ENCODE measurements at places on chromosomes 11 and 22.

- no peak for DNase-seq
These were observed 10.4 kb upstream of the MALAT1 start for GRCh38 chr11:65488273-65489034.

GRCh38 chr22:27131346-27131745 is 474.0 kb downstream of the MIAT start:
- DNase-seq: no peak

GRCh38 chr11:35017528-35018342 is 101.3 kb downstream of the PDHX start:
- no peak for DNase-seq

GRCh38 chr22:27022896-27023361 is 365.5 kb downstream of the MIAT start:
- DNase-seq: no peak

DNA sequence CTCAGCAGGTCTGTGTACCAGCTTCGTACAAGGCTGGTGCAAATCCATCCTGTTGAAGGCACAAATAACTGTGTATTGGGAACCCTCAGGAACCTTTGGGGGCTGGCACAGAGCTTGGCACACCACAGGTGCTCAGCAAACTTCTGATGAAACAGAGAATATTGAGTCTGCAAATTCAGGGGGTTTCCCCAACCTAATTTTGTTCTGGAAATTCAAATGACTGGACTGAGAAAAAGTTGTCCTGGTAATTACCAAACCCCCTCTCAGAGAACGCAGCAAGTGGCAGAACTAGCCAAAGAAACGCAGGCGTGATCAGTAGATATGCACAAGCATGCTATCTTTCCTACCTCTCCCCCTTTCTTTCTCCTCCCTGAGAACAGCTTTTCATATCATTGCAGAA is 47.6 kb downstream of the LIF start:
- no peak for DNase-seq

DNA sequence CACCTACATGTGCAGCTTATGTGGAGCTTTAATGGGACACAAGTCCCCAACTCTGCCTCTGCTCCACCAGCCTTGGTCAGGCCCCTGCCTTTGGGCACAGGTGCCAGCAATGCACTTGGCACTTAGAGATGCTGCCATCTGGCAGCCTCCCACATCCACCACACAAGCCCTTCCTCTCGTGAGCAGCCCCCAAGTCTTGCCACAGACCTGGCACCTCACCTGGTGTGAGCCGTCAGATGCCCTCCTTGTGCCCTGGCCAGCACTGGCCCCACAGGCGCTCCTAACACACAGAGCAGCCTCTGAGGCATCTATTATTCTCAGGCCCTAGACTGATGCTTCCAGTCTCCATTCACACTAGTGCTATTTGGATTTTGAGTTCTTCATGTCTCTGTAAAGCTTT is 24.5 kb upstream of the SERPIND1 start:
- DNase-seq: no peak

GRCh38 chr22:19994851-19995610 is 21.6 kb downstream of the ARVCF start:
- no peak for DNase-seq

DNA sequence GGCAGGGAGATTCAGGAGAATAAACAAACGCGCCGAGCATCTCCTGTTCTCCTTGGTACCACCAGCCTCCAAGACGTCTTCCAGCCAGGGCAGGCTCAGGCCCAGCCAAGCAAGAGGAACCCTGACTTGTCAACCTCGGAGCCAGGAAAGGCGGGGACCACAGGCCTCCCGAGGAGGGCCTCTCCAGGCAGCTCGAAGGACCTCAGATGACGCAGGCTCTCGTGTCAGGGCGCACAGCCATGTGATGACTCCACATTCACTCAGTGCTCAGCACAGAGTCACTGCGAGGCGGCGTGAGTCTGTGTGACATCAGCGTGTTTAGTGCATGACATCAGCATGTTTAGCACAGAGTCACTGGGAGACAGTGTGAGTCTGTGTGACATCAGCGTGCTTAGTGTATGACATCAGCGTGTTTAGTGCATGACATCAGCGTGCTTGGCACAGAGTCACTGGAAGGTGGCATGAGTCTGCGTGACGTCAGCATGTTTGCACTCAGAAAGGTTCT is 241.4 kb downstream of the BRD1 start:
- no peak for DNase-seq

- no peak for DNase-seq
These were observed 75.6 kb upstream of the TEAD1 start for GRCh38 chr11:12598330-12599256.

DNA sequence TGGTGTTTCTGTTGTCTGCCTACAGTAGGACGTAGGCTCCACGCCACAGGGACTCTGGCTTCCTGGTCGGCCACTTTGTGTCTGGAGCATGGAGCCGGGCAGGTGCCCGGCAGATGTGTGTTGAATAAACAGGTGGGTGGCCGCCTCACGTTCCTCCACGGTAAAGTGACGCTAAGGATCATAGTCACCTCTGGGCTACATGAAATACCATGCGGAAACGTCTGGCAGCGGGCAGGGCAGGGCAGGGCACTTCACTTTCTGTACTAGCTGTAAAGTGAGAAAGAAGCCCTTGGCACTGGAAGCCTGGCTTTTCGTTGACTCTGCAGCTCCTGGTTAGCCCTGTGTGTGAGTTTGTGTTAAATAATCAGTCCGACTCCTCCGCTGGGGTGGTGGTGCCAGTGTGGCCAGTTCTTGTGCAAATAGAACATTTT is 52.4 kb downstream of the MCM5 start:
- DNase-seq: no peak

- no peak for DNase-seq
These were observed 133.0 kb downstream of the PLEKHA7 start for GRCh38 chr11:16881074-16881709.

DNA sequence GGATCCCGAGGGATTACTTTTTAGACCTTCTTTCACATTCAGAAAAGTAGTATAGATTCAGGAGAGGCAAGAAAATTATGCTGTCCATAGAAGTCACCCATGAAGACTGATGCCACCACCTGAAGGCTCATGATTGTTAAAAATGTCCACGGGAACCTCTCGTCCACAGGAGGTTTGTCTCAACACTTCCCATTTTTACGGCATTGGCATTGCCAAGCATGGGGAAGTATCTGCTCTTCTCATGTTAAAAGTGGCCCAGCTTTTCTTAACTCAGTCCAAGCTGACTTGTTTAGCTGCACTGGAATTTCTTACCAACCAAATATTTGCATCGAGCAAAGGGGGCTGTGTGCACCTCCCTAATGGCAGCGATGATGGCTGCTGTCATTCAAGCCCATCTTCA is 9.6 kb downstream of the CDPF1 start:
- no peak for DNase-seq

GRCh38 chr22:38706101-38706900 is 557 bp downstream of the GTPBP1 start:
- no peak for DNase-seq

- DNase-seq: no peak
These were observed 250.4 kb upstream of the SORL1-AS1 start for GRCh38 chr11:121703201-121703600.

DNA sequence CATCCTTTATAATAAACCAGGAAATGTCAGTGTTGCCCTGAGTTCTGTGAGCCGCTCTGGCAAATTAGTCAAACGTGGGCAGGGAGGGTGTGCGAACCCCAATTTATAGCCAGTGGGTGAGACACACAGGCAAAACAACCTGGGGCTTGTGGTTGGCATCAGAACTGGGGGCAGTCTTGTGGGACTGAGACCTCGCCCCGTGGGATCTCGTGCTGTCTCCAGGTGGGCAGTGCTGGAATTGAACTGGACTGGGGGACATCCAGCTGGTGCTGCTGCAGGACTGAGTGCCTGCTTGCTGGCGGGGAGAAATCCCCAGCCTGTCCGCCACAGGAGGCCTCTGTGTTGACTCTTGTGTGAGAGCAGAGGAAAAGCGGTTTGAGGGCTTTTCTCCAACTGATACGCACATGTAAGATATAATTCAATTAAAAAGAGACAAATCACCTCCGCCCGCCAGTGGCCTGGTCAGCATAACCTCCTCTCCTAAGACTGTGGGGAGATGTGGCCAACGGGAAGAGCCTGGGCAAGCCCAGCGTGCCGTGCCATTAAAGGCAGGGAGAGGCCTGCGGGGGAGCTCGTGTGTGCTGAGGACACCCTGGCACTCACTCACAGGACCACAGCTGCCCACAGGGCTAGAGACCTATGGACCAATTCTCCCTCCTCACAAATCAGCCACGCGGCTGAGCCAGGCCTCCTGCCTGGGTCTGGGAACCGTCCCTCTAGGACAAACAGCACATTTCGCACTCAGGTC is 18.4 kb downstream of the SULT4A1 start:
- no peak for DNase-seq

DNA sequence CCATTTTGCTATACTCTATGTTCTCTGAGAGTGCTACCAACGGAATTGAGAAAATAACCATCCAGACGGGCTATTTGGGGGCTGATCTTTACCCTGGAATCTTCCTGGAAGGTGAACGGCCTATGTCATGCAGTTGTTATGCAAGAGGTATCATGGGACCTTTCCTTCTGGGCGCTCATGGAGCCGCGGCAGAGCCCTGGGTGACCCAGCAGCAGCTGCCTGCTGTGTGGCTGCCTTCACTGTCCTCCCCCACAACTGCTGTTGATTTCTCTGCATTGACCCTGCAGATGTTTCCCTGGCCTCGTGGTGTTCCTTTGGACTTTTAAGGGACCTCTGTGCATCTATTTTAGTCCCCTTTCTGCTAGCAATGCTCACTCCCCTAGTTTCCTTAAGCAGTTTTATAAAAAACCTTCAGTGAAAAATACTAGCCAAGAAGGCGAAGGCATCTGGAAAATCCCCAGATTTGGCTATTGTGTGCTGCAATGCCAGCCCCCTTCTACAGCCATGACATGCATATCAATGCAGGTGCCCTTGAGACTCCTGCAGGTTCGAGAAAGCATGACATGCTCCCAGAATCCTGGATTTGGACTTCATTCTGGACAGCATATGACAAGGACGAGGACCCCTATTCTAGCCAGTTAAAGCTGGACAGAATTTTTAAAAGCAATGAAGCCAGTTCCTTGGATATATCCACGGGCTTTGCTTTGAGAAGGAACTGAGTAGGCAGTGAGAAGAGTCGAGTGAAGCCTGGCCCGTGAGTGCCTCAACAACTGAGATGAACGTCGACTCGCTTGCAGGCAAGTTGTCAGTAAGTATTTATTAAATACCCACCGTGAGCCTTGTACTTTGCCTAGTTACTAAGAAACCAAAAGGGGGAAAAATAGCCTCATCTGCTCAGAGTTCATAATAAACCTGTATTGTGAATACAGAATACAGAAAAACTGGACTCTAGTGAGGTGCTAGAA is at the start of gene SLC25A18:
TSS of gene SLC25A18 (plus strand) at position 593 of the 965 bp plus-strand sequence. CDS start 16,447 bp downstream, outside the sequence.
- DNase-seq: no peak

- DNase-seq: no peak
These were observed 2.9 kb upstream of the OR51V1 start for GRCh38 chr11:5203366-5203765.

DNA sequence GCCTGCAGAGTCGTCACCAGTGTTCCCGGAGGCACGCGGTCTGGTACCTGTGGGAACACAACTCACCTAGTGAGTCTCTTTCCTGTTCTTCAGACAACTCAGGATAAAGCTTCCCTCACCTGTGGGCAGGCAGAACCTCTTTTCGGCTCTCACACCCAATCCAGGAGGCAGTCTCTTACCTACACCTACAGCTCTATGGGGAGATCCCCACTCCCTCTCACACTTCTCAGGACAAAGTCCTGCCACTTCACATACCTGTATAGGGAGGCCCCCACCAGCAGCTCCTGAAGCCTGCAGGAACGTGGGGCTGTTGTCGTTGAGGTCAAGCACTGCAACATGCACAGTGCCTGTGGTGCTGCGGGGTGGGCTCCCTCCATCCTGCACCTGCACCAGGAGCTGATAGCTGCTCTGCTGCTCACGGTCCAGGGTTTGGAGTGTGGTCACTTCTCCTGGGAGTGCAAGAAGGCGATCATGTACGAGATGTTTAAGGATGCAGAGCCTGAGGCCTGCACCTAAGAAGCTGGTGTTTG is 12.2 kb upstream of the TPP1 start:
- DNase-seq: no peak

GRCh38 chr11:110356762-110357671 is 60.6 kb upstream of the RDX start:
- DNase-seq: no peak

DNA sequence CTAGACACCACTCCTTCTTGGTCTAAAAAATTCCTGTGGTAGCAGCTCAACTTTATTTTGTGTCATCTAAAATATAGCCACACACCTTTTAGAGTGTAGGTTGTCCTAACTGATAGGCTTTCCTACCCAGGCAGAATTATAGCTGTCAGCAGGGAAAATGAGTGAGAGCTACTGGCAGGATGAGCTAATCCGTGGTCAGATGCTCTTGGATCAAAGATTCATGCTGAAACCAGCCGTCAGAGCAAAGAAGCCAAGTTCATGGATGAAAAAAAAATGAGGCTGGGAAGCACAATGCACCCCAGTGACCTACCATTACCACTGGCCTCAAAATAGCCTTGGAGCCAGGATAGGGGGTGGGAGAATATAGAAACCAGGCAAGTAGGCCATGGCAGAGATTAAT is 113.1 kb upstream of the BLID start:
- DNase-seq: no peak

GRCh38 chr11:2987881-2988861 is 4.0 kb downstream of the NAP1L4 start:
- no peak for DNase-seq

GRCh38 chr22:38107692-38108515 is 2.6 kb downstream of the BAIAP2L2 start:
- no peak for DNase-seq

GRCh38 chr11:119340335-119341221 is at the start of gene C1QTNF5:
C1QTNF5 (minus strand) TSS chr11:119340883; CDS start chr11:119340397, 486 bp downstream.
- DNase-seq: no peak

DNA sequence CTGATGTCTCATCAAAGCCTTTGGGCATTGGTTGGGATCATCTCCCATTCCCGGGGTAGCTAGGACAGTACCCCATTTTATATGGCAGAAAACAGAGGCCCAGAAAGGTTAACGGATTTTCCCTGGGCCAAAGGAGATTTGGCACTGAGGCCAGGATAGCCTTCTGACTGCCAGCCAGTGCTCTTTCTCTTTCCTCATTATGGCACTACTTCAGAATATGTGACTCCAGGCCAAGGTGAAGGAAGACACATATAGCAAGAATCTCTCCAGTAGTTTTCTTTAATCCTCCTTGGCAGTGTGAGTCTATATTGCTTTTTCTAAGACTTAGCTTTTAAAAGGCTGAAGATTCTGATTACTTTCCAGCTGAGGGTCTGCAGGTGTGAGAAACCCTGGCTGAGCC is 94.8 kb upstream of the AMOTL1 start:
- no peak for DNase-seq
